ENCODE measurements at places on chromosomes 11 and 22. TPM values are rescaled to one million over a fixed set of nuclear protein-coding genes. Genes with fewer than 3 reads are reported as not detected.

DNA sequence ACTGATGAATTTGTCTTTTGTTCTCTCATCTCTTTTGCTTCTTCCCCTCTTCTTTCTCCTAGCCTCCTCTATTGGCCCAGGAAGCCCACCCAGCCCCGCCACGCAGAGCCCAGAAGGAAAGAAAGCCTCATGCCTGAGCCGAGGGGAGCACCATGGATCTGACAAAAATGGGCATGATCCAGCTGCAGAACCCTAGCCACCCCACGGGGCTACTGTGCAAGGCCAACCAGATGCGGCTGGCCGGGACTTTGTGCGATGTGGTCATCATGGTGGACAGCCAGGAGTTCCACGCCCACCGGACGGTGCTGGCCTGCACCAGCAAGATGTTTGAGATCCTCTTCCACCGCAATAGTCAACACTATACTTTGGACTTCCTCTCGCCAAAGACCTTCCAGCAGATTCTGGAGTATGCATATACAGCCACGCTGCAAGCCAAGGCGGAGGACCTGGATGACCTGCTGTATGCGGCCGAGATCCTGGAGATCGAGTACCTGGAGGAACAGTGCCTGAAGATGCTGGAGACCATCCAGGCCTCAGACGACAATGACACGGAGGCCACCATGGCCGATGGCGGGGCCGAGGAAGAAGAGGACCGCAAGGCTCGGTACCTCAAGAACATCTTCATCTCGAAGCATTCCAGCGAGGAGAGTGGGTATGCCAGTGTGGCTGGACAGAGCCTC is 3.8 kb downstream of the ZBTB16 start:
- DNase-seq, result no peak

DNA sequence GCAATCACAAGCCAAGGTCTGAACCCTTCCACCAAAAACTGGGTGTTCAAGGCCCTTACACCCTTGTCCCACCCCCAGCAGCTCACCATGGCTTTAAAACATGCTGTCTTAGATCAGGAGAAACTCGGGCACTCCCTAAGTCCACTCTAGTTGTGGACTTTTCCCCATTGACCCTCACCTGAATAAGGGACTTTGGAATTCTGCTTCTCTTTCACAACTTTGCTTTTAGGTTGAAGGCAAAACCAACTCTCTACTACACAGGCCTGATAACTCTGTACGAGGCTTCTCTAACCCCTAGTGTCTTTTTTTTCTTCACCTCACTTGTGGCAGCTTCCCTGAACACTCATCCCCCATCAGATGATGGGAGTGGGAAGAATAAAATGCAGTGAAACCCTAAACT is 15.0 kb downstream of the HTR3A start:
- DNase-seq, result no peak

DNA sequence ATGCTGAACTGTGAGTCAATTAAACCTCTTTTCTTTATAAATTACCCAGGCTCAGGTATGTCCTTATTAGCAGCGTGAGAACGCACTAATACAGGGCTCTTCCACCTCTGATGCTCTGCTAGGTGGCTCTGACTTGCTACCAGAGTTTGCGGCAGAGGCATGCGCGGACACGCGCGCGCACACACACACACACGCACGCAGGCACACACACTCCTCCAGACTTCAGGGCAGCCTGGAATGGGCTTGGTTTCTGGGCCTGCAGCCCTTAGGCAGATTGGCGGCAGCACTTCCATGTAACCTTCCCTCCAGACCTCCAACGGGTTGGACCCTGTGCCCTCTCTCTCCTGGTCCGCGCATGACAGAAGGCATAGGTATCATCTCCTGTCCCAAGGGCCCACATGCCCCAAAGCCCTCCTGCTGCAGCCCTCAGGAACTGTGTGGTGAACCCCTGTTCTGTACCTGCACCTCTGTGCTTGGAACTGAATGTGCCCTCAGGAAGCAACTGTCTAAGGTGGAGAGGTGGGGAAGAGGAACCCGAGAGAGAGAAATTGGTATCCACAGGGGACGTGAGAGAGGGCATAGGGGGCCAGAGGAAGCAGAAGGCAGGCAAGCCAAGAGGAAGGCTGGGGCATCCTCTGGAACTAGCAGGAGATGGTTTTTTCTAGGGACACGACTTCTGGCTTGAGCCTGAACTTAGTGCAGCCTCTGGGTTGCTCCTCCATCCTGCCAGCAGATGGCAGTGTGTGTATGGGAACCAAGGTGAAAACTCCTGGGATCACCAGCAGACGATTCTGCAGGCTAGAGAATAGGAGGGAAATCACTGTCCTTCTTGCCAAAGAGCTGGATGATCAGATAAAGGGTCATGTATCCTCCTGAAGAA is 23.4 kb upstream of the RIC3 start:
- DNase-seq, result peak; percentile 73

DNA sequence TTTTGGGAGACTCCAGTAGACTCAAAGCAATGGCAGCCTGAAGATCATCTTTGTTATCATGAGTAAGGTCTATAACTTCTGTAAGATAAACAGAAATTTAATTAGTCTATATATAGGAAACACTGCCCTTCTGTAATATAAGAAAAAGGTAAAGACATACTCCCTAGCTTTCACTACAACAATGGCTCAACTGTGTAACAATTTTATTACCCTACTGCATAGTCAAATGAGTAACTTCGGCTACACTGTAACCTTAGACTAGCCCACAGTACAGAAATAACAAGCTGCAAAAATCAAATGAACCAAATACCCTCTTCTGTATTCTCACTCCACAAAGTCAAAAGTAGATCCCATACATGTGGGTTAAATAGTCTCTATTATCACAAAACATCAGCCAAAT is 33.7 kb downstream of the USP28 start:
- DNase-seq, result no peak

DNA sequence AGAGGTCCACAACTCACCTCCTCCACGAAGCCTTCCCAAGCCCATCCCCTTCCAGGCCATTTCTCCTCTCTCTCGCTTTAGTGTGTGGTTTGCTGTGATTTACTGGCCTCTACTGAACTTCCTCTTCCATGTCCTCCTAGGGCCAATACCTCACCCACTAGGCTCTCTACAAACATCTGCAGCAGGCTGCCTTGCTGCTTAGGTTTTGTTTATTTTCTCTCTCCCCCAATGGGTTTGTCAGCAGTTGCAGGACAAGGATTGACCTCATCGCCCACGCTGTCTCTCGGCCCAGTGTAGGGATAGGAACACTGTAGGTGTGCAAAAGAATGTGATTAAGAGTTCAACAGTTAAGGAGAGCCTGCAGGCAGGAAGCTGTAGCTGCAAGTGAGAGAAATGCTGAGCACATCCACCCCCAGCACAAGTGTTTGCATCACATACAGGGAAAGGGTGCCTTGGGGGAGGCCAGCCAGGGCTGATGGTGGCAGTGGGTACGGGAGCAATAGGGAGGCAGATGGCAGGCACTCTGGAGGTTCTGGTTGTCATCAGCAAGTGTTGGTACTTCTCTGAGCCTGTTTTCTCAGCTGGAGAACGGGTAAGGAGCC is 1.4 kb downstream of the PC start:
- DNase-seq, result peak; percentile 28

DNA sequence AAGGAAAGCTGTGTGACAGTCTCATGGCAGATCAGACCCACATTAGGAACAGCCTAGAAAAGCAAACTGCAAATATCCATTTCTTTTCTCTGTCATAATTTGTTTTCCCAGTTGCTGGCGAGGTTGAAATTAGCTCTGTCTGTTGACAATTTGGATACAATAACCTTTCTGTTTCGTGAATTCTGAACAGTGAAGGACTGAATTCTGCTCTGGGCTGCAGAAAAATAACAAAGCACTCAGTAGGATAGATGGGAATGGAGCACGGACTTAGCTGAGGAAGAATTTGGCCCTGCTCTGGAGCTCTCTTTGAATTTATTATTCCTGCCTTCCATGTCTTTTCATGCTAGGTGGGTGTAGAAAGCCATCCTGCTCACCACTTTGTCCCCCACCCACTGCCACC is 140.3 kb downstream of the RRAS2 start:
- no peak for DNase-seq

DNA sequence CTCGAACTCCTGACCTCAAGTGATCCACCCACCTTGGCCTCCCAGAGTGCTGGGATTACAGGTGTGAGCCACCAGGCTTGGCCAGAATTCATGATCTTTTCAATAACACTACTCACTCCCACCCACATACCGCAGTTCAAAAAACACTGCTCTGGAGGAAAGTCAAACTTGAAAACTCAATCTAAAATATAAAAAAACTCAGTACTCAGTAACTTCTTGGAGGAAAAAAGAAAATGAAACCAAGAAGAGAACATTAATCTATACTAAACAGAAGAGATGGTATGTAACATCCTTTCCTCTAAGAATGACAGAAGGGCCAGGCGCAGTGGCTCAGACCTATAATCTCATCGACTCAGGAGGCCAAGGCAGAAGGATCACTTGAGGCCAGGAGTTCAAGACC is 58.3 kb downstream of the MRTFA start:
- DNase-seq, result no peak

DNA sequence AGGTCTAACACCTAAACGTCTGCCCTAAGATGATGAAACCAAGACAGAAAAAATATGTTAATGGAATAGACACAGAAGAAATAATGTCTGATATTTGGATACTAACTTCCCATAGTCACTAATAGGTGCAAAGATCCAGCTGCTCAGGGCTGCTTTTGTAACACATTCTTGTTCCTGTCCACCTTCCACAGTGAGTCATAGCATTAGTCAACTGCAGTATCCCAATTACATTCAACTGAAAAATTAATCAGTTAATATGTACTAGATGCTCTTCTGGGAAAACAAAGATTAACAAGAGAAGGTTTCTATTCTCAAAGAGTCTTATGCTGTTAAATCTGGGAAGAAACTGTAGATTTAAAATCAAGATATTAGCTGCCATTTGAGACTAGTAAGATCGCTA is 47.6 kb downstream of the HEPHL1 start:
- no peak for DNase-seq

Gene MRGPRX4
- not detected for total RNA-seq

GRCh38 chr11:46898396-46899095 is 19.8 kb downstream of the LRP4 start:
- no peak for DNase-seq

GRCh38 chr11:110490886-110491285 is 61.1 kb downstream of the FDX1 start:
- no peak for DNase-seq

- DNase-seq, result no peak
Measured at GRCh38 chr11:69854713-69855112, 35.5 kb upstream of the FGF3 start.

DNA sequence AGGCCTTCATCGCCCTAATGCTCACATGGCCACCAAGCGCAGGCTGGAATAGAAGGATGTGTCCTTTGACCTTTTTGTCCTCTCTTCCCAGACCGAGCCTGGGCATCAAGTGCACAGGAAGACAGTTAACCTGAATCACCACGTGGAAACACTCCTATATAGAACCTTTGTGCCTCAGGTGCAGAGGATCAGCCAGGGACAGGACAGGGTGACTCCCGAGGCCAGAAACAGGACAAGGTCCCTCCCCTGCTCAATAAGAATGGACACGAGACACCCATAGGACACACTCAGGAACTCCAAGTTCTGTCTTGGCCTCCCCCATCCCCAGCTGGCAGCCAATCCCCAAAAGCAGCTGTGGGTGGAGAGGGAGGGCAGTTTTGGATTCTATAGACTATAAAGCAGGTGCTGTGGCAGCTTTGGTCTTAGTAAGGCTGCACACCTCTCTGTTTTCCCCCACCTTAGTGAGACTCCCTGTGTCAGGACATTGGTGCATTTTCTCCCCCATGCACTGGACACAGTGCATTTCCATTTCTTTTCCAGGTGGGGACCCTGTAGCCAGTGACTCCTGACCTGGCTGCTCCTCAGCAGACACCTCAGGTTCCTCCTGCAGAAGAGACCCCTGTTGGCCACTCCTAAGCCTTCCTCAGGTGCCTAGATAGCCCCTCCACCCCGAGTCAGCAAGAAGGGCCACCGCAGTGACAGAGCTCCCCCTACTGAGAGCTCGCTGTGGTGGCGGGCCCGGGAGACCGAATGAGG is 43.6 kb upstream of the POU2AF1 start:
- DNase-seq, result peak; percentile 54

DNA sequence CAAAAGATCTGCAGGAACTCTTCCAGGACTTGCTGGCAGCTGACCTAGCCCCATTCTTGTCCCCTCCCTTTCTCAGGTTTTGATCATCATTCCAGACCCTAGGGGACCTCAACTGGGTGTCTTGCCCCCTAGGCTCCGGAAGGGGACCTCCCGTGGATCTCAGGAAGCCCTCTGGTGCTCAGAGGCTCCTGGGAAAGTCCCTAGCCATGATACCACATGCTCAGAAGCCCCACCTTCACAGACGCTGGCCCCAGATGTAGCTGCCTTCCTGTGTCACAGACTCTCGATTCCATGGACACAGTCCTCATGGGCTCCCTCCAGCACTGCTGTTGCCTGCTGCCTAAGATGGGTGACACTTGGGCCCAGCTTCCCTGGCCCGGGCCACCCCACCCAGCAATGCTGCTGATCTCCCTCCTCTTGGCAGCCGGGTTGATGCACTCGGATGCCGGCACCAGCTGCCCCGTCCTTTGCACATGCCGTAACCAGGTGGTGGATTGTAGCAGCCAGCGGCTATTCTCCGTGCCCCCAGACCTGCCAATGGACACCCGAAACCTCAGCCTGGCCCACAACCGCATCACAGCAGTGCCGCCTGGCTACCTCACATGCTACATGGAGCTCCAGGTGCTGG is at the start of gene LRRC55:
Gene LRRC55 (plus strand): TSS at position 276 of the 628 bp plus-strand sequence. CDS start 70 bp downstream, at position 346.
- no peak for DNase-seq

- DNase-seq, result no peak
Measured at GRCh38 chr11:17026487-17027082, 12.4 kb upstream of the PLEKHA7 start.

All from cardiac muscle cell (in vitro differentiated cells and primary cell).